ENCODE measurements at places on chromosomes 12 and 14.
A peak's percentile ranks its signal among the peaks of the same experiment; 100 is the strongest.

GRCh38 chr12:130444061-130444460, 106.4 kb downstream of the PIWIL1 start:
- no peak for DNase-seq

- DNase-seq, result peak; percentile 2
These were observed 444 bp upstream of the GEMIN2 start for GRCh38 chr14:39113685-39114072.

DNA sequence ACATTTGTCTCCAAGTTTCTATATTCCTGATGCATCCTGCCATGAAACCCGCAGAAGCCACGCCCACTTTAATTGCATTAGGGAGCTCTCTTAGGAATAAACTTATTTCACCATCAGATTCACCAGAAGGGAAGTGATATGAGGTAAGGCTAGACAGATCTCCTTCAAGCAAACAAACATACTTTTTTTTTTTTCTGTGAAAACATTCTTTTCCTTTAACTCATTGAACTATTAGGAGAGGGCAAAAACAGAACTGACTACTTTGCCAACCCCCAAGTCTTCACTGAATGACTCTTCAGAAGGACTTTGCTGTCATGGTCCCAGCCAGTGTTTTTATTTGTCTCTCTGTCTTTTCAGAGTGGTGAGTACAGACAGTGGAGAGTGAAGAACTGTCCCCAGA, 48.4 kb downstream of the GTF2A1 start:
- DNase-seq, result no peak

DNA sequence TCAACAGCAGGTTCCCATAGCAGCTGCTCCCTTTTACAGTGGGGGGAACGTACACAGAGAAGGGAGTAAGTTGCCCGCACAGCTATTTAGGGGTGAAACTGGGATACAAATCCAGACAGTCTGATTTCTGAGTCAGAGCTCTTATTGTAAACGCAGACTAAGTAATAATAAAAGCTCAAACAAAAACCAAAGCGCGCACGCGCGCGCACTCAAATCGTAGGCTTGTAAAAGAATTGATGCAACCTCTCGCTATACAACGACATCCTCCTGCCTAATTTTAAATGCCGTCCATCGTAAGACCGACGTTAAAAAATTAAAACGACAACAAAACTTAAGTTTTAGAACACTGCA, 747 bp upstream of the DACT1 start:
- DNase-seq, result peak; percentile 35

GRCh38 chr12:57637364-57637763, 4.4 kb upstream of the B4GALNT1 start:
- DNase-seq, result no peak

GRCh38 chr12:59761542-59761941, 165.7 kb downstream of the SLC16A7 start:
- no peak for DNase-seq

GRCh38 chr12:95443459-95443858, 30.5 kb upstream of the METAP2 start:
- DNase-seq, result no peak

GRCh38 chr14:30389877-30390385, 169.0 kb upstream of the G2E3 start:
- DNase-seq, result no peak

GRCh38 chr14:91870001-91870400, 2.7 kb upstream of the TC2N start:
- no peak for DNase-seq

- no peak for DNase-seq
These were observed 212.6 kb upstream of the LHX5 start for GRCh38 chr12:113684053-113684907.

- DNase-seq, result no peak
These were observed 66.3 kb downstream of the MBIP start for GRCh38 chr14:36254020-36254624.

DNA sequence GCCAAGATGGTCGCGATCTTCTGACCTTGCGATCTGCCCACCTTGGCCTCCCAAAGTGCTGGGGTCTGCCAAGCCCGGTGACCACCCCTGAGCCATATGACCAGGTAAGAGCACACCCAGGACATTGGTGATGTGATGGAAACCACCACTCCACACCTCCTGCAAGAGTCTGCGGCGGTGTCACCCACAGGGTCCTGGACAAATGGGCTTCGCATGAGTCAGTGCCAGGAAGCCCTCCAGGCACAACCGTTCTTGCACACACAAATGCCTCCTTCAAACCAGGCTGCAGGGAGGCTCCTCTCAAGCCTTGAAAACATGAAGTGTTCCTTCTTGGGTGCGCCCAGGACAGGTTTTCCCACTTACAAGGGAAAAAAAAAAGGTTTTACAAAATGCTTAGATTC, 16.6 kb downstream of the PITPNM2 start:
- DNase-seq, result no peak

GRCh38 chr12:43015090-43015737, 425.7 kb upstream of the PRICKLE1 start:
- no peak for DNase-seq

DNA sequence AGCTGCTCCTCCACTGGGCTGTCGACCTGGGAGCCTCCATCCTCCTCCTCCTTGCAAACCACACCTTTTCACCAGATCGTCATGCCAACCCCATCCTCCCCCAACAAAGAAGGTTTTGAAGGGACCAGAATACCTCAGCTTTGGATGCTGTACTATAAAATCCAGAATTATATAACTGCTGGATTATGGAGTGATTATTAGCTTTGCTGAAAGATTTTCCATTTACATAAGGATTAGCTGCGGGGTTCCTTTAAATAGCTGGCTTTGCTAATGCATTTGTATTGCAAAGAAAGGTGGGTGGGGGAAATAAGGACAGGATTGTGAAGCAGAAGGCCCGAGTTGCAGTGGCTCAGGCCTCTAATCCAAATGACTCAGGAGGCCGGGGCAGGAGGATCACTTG, 36.6 kb downstream of the ESRRB start:
- no peak for DNase-seq

GRCh38 chr12:3913278-3913677, 40.1 kb upstream of the PARP11 start:
- no peak for DNase-seq

DNA sequence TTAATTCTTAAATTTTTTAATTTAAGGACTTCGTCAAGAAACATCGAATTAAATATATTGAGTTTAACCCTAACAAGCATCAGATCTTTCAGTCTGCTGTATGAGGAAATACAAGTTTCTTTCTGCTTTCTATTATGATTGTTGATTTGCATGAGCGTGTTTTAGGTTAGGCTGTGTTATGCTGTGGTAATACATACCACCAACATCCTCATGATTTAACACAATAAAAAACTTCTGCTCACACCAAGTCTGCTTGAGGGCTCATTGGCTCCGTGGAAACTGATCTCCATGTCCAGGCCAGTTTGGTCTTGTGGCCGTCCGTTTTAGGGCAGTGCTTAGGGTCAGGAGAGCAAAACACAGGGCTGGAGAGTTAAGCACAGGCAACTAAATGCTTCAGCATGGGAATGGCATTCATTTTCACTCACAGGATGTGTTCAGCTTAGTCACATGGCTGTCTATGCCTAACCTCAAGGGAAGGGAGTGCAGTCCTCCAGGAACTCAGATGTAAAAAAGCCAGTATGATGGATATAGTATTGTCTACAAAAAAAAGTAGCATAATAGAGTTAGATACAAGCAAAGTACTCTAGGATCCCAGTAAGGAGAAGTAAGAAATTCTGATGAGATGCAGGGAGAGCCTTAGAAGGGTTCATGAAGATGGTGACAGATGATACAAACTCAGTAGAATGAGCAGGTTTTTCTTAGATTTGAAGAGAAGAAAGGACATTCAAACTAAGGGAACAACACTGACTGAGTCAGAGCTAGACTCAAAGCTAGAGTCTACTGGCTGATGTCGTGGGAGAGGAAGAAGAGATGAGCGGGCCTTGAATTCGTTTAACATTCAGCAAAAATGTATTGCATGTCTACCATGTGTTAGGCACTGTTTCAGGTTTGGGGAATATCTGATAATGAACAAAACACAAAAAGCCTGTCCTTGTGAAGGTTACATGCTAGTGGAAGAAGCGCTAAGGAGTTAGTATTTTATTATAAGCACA, 16.3 kb downstream of the MARK3 start:
- DNase-seq, result peak; percentile 44

DNA sequence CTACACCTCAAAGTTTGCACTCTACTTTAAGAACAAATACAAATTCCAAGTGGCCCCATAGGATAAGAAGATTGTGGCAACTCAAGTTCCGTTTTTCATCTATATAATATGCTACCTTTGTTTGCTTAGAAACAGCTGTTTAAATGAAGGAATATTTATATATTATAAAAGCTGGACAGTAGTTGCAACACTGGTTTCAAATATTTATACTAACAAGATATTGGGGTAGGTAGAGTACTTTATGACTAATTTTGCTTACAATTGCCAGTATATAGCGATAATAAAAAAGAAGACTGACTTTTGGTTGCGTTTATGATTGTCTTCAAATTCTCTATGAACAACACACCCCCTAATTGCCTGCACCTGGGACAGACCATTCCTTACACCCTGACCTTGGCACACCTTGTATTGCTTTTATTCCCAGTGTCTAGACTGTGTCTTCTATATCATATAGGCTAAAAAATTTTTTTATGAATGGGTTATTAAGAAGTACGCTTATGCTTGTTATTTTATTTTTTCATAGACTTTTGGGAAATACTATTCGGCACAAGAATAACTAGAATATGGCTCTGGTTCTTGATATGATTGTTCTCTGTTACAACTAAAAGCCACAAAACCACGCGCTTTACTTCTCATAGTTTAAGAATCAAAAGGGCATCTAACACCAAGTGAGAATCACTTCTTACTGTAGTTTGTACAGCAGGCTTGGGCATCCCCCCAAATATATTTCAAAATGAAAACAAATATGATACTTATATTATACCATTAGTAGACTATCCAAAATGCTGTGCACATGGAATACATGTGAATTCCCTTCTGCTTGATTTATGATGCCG, 455.4 kb upstream of the DCN start:
- DNase-seq, result no peak

DNA sequence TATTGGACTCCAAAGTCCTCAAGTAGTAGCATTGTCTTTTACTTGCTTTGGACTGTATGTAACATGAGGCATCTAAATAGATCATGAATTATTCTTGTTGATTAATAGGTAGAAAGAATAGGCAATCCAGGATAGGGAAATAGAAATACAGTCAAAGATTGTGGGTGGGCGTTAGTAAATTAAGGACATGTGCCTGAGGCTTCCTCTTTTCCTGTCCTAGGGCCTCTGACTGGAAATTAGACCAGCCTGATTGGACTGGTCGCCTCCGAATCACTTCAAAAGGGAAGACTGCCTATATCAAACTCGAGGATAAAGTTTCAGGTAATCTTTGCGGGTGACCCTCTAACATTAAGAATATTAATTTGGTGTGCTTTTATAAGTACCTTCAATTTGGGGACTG, 7.6 kb downstream of the NECAP1 start:
- peak; percentile 40 for DNase-seq

DNA sequence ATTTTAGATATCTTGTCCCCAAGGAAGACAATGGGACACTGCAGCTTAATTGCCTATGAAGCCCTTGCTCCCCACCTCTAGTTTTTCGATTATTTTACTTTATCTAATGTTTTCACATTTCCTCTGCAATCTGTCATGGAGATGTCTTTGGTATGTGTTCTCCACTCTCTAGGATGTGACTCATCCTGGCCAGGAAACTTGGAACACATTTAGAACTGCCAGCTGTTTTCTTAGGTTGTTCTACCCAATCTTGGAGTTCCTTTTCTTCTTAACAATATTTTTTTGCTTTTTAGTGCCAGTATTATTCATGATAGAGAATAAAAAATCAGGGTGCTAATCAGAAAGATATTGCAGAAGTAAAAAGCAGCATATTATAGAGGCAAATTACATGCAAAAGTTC, 101.7 kb upstream of the CLEC14A start:
- DNase-seq, result no peak

DNA sequence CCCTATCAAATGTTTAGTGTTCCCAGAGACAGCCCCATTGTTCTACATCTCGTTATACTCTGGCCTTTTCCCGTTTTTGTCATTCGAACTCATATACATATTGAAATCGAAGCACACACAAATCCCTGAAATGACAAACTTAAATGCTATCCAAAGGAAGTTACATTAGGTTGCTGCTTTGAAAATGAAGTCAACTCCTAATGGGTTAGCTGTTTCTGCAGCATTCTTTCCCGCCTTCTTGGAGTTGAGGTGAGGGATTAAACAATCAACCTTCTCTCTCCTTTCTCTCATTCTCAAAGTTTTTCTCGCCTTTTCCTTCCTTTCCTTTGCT, 642 bp upstream of the PHC1 start:
- no peak for DNase-seq

GRCh38 chr14:95953111-95953724, 76.6 kb downstream of the TUNAR start:
- DNase-seq, result no peak

GRCh38 chr12:52081263-52081733, 1.8 kb downstream of the SMIM41 start:
- DNase-seq, result no peak

- DNase-seq, result peak; percentile 17
These were observed 53.1 kb upstream of the GNPNAT1 start for GRCh38 chr14:52844262-52845060.

DNA sequence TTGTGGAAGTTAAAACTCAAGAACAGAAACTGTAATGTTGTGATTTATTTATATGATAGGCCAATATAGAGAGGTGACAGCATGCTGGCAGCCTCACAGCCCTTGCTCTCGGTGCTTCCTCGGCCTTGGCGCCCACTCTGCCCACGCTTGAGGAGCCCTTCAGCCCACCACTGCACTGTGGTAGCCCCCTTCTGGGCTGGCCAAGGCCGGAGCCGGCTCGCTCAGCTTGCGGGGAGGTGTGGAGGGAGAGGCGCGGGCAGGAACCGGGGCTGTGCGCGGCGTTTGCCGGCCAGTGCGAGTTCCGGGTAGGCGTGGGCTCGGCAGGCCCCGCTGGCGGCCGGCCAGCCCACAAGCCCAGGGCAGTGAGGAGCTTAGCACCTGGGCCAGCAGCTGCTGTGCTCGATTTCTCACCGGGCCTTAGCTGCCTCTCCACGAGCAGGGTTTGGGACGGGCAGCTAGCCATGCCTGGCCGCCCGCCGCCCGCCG, 65.8 kb upstream of the SLC8A3 start:
- peak; percentile 32 for DNase-seq

DNA sequence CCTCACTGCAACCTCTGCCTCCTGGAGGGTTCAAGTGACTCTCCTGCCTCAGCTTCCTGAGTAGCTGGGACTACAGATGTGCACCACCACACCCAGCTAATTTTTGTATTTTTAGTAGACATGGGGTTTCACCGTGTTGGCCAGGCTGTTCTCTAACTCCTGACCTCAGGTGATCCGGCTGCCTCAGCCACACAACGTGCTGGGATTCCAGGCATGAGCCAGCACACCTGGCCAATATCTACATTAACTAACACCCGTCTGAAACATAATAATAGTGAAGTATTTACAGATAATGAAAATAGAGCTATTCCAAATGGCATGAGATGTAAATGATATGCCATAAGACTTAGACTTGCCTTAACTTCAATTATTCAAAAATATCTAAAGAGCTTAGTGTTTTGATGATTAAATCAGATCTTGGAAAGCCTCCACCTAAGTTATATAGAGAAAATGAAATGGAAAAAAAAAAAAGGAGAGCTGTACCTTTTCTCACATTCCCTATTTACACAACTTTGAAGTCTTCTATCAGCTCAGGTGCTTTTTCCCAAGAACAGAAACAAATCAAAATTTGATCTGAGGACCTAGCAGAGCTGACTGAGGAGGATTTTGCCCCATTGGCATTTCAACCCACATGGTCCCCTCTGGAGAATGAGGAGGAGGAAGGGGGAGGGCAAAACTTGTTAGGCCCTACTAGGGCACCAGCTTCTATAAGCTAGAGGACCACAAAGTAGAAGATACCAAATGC, 309.2 kb downstream of the PRKD1 start:
- no peak for DNase-seq

Measured in suppressor macrophage treated with lipopolysaccharide for 4 hours (primary cell).